Stimulated activated CD4-positive, alpha-beta T cell treated with anti-CD3 and anti-CD28 coated beads, Interleukin-4, amount 100 ng/mL, for 4 hours (primary cell): ENCODE measurements at places on chromosomes 7 and 10.

DNA sequence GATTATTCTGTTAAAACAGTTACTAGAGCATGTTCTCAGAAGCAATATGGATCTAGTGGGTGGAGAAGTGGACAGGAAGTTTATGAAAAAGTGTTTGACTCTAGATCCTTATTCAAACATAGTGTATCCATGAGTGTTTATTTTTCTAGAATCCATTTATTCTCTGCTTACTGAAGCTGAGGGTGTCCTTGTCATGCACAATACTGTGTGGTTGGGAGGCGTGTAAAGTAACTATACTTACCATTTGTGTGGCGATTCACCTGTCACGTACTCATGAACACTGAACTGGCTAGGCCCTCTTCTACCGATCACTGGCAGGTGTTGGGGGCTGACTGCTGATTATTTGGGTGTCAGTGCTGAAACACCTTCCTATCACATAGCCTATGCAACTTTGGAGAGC lies 74.0 kb downstream of the POU6F2 start:
- DNase-seq, result no peak

DNA sequence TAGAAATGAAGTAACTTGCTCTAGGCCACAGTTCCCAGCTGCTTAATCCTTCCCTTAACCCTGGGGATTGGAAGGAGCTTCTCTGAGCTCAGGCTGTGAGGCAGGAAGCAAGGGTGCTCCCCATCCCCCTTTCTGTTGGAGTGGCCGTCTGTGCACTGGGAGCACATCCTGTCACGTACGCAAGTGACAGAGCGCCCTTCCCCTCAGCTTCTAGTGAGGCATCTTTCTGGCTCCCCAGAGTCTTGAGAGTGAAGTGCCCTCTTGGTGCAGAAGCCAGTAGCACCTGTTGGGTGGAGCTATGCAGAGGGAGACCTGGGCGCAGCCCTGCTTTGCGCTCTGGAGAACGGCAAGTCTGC lies 47.8 kb downstream of the SHH start:
- DNase-seq, result peak; percentile 22

GRCh38 chr10:16632996-16633395 lies 111.3 kb upstream of the C1QL3 start:
- DNase-seq, result no peak

DNA sequence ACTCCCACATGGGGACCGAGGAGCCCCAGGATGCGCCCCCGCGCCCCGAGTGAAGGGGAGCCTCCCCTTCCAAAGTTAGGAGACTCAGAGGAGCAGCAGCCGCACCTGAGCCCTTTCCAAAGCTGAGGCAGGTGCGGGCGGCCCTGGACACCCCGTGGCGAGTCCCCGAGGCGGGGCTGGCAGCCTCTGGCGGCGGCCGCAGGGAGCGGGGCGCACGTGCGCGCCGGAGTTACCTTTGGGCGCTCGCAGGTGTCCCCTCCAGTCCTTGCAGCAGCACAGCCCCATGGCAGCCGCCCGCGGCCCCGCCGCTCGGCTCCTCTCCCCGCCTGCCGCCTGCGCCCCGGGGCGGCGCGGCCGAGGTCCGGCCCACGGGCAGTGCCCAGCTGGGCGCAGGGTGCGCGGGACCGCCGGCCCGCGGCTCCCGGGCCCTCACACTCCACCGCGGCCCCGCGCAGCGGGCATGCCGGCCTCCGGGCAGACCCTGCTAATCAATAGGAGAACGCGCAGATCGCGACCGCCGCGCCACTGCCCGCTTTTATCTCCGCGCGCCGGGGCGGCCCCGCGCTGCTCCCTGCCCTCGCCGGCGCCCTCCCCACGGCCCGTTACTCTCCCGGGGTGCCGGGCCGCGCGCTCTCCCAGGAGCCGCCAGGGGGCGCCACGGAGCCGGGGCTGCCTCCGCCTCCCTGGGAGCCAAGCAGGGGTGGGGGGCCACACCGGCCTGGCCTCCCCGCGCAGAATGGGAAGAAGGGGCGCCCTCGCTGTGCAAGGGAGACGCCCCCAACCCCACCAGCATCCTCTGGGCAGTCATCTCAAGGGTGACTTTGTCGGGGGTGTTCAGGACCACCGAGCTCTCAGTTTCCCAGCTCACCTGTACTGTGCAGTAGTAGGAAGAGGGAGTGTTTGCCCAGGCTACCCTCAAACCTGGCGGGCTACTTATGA lies 80.8 kb downstream of the ARHGAP22 start:
- DNase-seq, result no peak

GRCh38 chr7:140384894-140385545 lies 13.3 kb downstream of the SLC37A3 start:
- DNase-seq, result no peak

GRCh38 chr7:4043988-4044387 lies 638.1 kb upstream of the FOXK1 start:
- no peak for DNase-seq

GRCh38 chr7:2283074-2283473 lies 31.2 kb downstream of the SNX8 start:
- no peak for DNase-seq

DNA sequence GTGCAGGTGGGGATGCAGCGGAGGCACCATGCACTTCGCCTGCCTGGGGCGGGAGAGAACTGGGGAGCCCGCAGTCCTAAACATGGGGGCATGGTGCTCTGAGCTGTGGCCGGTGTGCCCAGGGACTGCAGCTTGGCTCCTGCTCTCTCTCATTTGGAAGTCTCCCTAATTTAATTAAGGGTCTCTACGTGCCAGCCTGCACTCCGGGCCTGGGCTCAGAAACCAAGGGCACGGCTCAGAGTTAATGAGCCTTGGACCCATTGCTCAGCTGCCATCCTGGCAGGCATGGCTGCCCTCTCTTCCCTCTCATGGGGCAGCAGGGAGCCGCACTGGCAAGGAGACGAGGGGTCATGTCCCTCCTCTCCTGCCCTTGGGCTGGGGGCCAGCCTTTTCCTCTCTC lies 115.6 kb downstream of the CDH23 start:
- no peak for DNase-seq

DNA sequence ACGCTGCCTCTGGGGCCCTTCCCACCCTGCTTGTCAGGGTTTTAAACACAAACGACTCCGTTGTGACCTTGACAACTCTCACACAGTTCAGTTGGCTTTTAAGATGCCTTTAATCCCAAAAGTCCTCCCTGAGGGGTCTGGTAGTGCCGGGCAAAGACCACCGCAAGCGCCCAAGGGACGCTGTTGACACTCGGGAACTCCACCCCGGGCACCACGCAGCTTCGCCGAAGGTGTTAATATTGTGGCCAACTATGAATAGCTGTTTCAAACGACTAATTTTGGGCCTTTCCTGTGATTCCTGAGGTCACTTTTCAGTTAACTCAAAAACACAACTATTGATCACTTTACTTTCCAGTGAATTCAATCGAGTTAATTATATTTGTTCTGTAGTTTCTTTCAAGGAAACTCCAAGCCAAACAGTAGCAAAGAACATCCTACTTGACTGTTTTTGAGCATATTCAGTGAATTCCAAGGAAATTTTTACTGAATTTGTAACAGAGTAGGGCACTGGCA lies 958 bp upstream of the ESYT2 start:
- DNase-seq, result no peak

GRCh38 chr10:29438271-29438670 lies 149.4 kb downstream of the LYZL1 start:
- DNase-seq, result no peak

GRCh38 chr7:49513911-49514310 lies 259.5 kb upstream of the VWC2 start:
- no peak for DNase-seq

GRCh38 chr7:70400829-70401380 lies 731.0 kb upstream of the GALNT17 start:
- DNase-seq, result no peak

- no peak for DNase-seq
Observed at GRCh38 chr7:90726623-90727022, 130.5 kb downstream of the CDK14 start.

DNA sequence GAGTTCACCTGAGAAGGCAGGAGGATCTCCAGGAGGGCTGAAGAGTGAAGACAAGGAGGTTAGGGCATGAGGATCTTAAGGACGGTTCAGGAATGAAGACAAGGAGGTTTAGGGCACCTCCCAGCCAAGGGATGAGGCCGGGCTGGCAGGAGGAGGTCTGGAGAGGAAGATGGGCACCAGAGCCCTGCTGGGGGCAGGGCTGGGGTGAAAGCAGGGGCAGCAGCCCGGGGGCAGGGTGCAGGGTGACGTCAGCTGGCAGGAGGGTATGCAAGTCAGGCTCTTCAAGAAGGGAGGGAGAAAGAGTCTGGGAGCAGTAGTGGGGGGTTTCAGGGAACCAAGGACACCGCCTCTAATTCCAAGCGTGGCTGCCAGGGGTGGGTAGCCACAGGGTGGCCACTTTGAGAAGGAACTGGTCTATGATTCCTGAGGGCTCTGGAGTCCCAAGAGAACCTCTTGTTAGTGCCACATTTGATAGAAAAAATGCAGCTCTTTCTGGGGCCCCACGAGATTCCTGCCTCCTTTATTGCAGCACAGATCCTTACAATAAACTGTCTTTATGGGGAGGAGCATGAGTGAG lies 101.6 kb downstream of the C10orf90 start:
- no peak for DNase-seq

DNA sequence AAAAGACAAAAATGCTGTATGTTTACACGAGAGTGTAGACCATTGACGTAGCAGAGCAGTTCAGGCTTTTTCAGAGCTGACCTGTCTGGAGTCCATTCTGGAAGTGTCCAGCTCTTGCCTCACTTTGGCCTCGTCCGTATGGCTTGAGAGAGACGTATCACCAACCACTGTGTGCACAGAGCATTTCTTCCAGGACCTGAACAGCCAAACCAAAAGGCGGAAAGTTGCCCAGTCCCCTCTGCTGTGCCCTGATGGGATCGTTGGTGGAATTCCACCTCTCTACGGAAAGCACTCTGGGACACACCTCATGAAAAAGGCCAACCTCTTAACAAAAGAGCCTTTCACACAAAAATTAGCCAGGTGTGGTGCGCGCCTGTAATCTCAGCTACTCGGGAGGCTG lies 184.7 kb upstream of the SH2B2 start:
- DNase-seq, result no peak

GRCh38 chr10:71725998-71726579 lies 6.5 kb upstream of the C10orf105 start:
- peak; percentile 93 for DNase-seq

GRCh38 chr7:91656541-91657482 lies 223.7 kb downstream of the MTERF1 start:
- DNase-seq, result no peak

GRCh38 chr7:81158189-81158588 lies 239.3 kb upstream of the SEMA3C start:
- DNase-seq, result no peak

- no peak for DNase-seq
Observed at GRCh38 chr10:15783941-15784636, 64.4 kb upstream of the ITGA8 start.

- DNase-seq, result no peak
Observed at GRCh38 chr7:37162106-37162505, 286.6 kb downstream of the ELMO1 start.

- DNase-seq, result no peak
Observed at GRCh38 chr7:18241543-18242231, 214.0 kb upstream of the PRPS1L1 start.

- DNase-seq, result no peak
Observed at GRCh38 chr7:2860627-2861133, 16.6 kb upstream of the GNA12 start.

DNA sequence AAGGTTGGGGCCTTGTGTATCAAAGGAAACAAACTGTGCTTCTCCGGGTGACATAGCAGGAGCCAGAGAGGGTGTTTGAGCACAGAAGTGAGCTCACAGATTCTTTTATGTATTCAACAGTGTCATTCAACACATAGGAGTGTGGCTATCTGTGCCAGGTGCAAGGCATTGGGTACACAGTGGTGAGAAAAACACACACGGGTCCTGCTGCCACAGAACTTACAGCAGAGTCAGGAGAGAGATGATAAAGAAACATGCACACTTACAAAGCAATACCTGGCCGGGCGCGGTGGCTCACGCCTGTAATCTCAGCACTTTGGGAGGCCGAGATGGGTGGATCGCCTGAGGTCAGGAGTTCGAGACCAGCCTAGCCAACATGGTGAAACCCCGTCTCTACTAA lies 16.3 kb upstream of the ECHDC3 start:
- DNase-seq, result no peak

DNA sequence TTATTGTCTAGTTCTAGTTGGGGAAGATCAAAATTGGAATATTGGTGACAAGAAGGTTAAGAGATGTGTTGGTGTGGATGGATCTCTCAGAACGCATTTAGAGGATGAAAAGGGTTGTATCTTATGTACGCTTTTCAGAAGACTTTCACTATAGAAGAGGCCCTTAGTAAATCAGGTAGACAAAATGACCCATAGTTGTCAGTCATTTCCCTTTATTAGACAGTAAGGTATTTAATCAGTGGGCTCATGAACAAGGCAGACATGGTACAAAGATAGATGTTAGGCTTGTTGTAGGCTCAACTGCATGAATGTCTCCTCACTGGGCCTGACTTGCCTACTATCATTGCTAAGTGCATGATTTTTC lies 359.2 kb downstream of the PHF14 start:
- no peak for DNase-seq

GRCh38 chr10:974785-975074 lies 13.5 kb upstream of the GTPBP4 start:
- DNase-seq, result no peak

- DNase-seq, result no peak
Observed at GRCh38 chr10:99540306-99540656, 7.5 kb downstream of the NKX2-3 start.

DNA sequence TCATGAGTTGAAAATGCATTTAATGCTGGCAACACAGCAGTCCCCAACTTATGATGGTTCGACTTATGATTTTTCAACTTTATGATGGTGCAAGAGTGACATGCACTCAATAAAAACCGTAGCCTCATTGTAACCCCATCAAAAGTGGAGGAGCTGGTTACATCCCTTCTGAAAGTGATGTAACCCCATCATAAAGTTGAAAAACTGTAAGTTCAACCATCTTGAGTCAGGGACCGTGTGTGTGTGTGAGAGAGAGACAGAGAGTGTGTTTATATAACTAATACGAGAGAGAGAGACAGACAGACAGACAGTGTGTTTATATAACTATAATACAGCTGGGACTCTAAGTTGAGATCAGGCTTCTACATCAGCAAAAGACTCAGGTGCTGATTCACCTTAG lies 21.0 kb downstream of the ANXA11 start:
- no peak for DNase-seq

GRCh38 chr7:70063371-70063770 lies 465.1 kb downstream of the AUTS2 start:
- no peak for DNase-seq

DNA sequence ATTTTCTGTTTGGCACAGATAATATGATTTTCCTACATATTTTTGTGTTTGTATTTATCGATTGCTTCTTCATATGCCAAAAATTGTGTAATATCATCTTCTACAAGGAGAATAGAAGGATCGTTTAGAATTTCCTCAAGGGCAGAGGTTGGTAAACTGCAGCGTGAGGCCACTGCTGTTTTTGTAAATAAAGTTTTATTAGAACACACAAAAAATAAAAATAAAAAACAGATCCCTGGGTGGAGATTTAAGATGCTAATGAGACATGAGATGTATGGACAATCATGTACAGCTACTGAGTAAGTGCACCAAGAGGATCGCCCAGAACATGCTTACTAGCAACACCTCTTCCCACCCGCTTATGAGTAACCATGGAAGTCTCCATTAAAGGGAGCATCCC lies 9.6 kb downstream of the LYZL2 start:
- DNase-seq, result no peak

GRCh38 chr7:112036071-112036470 lies 170.1 kb downstream of the DOCK4 start:
- no peak for DNase-seq

GRCh38 chr7:55510621-55511020 lies 61.7 kb downstream of the VOPP1 start:
- DNase-seq, result no peak
